ENCODE measurements at places on chromosomes 2 and 18.

DNA sequence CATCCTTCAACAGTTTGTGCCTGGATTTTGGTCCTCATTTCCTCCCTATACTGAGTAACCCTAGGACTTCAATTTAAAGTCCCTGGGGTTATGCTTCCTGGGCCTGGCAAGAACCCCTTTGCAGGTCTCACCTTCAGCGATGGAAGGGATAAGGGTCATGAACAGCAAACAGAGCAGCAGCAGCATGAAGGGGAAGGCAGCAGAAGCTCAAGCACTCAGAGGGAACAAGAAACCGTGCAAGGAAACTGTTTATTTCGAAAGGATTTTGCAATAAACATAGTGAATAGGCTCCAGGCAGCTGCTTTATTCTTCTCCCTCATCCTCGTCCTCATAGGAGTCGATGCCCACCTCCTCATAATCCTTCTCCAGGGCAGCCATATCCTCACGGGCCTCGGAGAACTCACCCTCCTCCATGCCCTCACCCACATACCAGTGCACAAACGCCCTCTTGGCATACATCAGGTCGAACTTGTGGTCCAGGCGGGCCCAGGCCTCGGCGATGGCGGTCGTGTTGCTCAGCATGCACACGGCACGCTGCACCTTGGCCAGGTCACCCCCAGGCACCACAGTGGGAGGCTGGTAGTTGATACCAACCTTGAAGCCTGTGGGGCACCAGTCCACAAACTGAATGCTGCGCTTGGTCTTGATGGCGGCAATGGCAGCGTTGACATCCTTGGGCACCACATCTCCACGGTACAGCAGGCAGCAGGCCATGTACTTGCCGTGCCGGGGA, 2.8 kb upstream of the TUBA4B start:
- DNase-seq = no peak

GRCh38 chr18:60812921-60813320, 440.3 kb upstream of the MC4R start:
- no peak for DNase-seq

GRCh38 chr2:121427187-121427689, 103.4 kb upstream of the RNU4ATAC start:
- DNase-seq = no peak

- DNase-seq = no peak
These were observed 165.0 kb downstream of the ZEB2 start for GRCh38 chr2:144354953-144355352.

GRCh38 chr2:129740504-129740903, 239.0 kb upstream of the RAB6C start:
- no peak for DNase-seq

GRCh38 chr2:192060161-192060560, 134.6 kb downstream of the TMEFF2 start:
- DNase-seq = no peak

DNA sequence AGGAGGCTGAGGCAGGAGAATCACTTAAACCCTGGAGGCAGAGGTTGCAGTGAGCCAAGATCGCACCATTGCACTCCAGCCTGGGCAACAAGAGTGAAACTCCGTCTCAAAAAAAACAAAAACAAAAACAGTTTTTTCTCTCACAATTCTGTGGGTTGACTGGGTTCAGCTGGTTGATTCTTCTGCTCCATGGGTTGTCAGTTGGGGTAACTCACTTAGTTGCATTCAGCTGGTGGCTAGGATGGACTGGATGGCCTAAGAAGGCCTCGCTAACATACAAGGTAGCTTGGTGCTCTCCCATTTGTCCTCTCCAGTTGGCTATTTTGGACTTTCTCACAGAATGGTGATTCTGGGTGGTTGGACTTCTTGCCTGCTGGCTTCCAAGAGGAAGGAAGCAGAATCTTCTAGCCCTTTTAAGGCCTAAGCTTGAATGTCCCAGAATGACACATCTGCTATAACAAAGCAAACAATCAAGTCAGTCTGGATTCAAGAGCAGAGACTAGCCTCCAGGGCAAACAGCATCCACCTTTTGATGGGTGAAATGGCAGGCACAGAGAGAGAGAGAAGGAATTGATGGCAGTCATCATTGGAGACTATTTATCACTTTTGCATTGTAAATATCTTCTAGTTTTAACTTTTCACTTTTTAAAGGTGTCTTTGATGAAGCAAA, 17.9 kb downstream of the LAMA3 start:
- DNase-seq = no peak

GRCh38 chr2:41923156-41923786, 124.5 kb upstream of the PKDCC start:
- no peak for DNase-seq

GRCh38 chr2:22055784-22056620, 932.2 kb downstream of the TDRD15 start:
- DNase-seq = no peak

DNA sequence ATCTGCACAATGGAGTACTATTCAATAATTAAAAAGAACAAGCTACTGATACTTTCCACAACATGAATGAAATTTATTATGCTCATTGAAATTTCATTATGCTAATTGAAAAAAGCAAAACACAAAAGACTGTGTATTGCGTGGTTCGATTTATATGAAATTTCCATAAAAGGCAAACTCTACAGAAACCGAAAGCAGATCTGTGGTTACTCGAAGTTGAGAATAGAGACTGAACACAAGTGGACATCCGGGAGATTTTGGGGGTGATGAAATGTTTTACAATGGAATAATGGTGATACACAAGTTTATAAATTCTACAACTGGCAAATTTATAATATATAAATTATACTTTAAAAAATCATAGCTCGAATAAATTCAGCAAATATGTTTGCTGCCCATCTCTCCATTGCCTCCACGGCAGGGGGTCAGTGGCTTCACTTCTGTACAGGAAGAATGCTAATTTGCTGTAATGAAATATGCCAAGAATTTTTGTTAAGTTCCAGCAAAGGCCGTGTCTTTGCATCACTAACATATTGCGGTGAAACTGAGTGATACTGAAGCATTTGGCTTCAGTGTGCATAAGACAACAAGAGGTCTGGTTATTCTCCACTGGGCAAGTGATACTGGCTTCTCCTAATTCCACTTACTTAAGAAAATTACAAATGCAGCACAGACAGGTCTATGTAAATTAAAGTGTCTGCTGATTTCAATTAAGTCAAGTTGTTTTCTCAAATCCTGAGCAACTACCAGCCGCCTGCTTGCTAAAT, 96.7 kb downstream of the TMEM163 start:
- no peak for DNase-seq

- no peak for DNase-seq
These were observed 38.8 kb downstream of the ITGB1BP1 start for GRCh38 chr2:9384521-9384920.

- no peak for DNase-seq
These were observed 1403.3 kb upstream of the DDX18 start for GRCh38 chr2:116411211-116411610.

DNA sequence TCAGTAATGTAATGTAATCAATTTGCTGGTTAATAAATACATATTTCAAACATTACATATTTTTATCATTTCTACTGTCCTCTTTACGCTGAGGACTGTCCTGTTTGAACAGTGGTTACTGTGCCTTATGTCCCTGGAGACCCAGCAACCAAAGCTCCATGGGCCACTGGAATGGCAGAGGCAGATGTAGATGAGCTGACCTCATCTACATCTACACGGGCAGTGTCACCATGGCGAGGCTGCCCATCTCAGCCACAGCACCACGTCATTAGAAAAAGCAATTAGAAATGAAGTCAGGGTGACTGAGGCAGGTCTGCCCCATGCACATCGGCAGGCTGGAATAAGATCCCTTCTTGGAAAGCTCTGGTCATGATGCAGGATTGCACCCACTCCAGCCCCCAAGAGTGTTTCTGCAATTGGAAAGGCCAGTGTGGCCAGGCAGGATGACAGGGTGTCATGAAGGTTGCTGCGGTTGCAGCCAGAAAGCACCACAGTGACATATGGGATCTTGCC, 237.5 kb downstream of the NDUFA10 start:
- no peak for DNase-seq

DNA sequence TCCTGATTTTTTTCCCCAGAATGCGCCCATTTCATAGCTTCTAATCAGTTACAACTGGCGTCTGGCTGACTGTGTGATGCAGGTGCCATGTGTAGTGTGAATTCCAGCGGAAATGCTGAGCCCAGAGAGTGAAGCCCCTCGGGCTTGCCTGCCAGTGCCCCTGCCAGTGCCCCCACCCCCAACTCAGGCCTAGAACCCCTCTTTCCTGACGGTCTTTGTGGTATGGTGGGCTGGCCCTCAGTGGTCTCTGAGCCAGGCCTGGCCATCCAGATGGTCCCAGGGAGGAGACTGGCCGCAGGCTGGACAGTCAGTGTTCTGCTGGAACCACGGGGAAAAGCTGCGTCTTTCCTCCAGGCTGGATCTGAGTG, 3.1 kb downstream of the RAMP1 start:
- DNase-seq = no peak

DNA sequence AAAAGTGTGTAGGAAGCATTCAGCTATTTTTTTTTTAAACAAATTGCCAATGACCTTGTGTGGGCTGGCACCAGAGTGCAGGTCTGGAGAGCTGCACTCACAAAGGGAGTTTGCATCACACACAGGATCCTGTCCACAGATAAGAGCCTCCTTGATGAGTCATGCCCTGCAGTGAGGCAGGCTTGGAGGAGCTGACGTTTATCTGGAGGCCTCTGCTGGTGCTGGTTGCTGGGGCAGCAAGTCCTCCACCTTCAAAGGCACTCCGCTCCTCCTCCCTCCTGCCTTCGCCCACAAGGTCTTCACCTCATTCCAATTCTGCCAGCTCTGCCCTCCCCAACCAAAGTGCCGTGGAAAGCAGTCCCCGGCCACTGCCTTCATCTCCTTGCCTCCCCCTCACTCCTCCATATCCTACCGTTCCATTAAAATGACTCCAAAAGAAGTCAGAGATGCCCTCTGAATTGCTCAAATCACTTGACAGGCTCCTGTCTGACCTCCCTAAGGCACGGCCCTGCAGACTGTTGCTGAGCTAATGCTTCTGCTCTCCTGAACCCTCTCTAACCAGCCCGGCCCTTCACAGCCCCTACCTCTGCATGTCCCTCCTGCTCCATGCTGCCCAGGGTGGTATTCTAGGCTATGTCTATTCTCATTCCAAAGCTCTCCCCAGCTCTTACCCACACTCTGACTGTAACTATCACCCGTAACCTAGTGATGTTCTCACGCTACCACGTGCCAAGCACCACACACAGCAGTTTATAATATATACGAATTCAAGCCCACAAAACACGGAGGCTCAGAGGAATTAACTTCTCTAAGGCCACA, 30.9 kb downstream of the LONRF2 start:
- DNase-seq = peak; percentile 59

DNA sequence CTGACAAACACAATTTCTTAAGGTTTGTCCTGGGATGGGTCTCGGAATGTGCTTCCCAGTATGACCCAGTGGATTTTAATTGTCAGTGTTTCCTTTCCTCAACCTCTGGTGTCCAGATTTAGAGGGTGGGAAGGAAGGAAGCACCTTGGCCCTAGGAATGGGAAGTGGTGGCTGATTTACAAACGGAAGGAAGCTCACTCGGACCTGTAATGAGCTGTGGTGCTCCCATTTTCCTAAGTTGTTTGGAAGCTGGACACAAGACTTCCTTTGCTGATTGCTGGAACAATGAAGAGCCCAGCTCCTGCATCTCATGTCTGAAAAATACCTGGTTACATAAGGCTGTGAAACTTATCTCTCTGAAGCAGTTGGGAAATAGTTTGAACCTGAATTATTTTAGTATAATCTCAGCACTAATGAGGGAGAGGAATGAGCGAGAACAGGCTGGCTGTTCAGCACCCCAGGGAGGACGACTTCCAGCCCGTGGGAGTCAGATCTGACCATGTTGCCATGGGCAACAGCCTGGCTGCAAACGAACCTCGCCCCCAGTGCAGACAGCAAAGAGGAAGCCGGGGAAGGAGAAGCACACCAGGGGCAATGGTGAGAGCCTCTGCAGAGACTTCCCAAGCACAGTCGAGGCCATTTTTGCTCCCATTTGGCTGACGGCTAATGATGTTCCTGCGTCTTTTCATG, 74.4 kb upstream of the ASB18 start:
- DNase-seq = no peak

DNA sequence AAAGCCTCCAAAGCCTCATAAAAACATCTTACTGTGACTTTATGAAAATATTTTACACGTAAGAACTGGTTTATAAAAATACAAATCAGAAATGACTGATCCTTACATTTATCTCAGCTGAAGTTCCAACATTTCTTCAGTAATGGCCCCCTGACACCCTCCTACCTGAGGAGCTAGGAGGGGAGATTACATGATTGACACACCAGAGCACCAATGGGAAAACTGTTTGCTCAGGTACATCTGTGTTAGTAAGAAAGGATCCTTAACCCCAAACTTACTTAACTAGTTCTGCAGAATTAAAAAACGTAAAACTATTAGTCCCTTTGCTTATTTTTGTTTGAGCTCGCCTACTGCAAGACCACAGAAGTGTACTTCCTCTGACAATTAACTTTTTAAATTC, 27.0 kb downstream of the ENOSF1 start:
- no peak for DNase-seq

DNA sequence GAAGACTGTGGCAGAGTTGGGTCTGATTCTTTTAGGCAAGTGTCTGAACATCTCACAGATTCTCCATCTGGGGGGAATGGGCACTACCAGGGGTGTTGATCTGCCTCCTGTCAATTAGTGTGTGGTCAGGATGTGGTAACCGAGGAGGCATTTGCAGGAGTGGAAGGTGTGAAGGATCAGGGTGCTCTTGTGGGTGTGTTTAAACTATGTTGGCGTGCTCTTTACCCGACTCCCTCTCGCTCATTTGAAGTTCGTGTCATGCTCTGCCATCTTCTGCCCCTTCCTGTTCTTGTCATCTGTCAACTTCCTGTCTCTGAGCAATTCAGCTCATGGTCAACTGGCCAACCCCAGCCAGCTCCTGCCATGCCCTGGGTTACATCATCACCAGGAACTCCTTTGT, 107.9 kb downstream of the RTN4 start:
- DNase-seq = no peak

GRCh38 chr2:140918426-140918825, 1212.4 kb downstream of the LRP1B start:
- DNase-seq = no peak
